ENCODE measurements at places on chromosomes 13 and 19.
A peak's percentile ranks its signal among the peaks of the same experiment; 100 is the strongest.

DNA sequence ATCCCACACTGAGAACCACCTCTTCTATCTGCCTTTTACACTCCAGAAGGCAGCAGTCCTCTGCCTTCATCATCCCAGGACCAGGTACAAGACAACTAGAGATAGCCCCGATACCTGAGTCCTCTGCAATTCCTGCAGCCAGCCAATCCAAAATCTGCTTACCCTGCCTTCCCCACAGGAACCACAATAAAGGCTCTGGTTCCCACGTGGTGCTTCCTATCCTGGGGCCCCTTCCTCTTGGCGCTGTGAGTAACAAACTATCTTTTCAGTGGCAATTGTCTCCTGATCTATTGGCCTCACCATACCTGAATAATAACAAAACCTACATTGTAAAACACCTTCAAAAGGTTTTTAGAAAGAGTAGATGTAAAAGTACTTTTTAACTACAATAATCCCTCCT lies 63.1 kb downstream of the ZDHHC20 start:
- no peak overlapping the region for H3K4me3 ChIP-seq
- H3K27me3 ChIP-seq = no peaks in the 10 kb centered on the region
- no peak overlapping the region for H3K27ac ChIP-seq
- H3K4me1 ChIP-seq = no peaks in the 10 kb centered on the region

DNA sequence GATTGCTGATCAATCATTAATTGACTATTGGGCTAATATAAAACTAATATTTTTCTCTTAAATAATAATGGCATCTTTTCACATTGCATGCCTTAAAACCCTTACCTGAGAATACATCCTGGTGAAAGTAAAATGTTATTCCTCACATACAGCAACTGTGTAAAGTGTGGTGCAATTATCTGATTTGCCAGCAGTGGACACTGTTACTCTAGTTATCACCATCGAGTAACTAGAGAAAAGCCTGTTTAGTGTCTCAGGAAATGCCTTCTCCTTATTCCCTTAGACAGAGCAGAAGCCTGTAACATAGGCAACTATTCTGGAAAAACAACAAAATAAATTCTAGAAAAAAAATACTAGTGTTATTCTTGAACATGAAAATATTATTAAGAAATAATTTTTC lies 459.8 kb downstream of the FGF14 start:
- H3K4me1 ChIP-seq = no peaks in the 10 kb centered on the region
- H3K27ac ChIP-seq = no peak overlapping the region
- DNase-seq = no peak
- H3K27me3 ChIP-seq = no peaks in the 10 kb centered on the region
- no peaks in the 10 kb centered on the region for H3K36me3 ChIP-seq

- no peaks in the 10 kb centered on the region for H3K36me3 ChIP-seq
- H3K4me3 ChIP-seq = no peak overlapping the region
- H3K4me1 ChIP-seq = peaks cover 5% of the 10 kb centered on the region
- H3K27ac ChIP-seq = no peak overlapping the region
Observed at GRCh38 chr19:4077800-4078684, 11.3 kb upstream of the ZBTB7A start.

- no peaks in the 10 kb centered on the region for H3K4me1 ChIP-seq
- H3K27me3 ChIP-seq = no peaks in the 10 kb centered on the region
- no peak for DNase-seq
- H3K27ac ChIP-seq = no peak overlapping the region
Observed at GRCh38 chr13:110981379-110981778, 66.5 kb upstream of the ANKRD10 start.

- peak; percentile 66 for DNase-seq
- H3K4me3 ChIP-seq = no peak overlapping the region
- no peak overlapping the region for H3K27ac ChIP-seq
- peaks cover 12% of the 10 kb centered on the region for H3K36me3 ChIP-seq
Observed at GRCh38 chr19:8423817-8424223, 10.7 kb downstream of the MARCHF2 start.

DNA sequence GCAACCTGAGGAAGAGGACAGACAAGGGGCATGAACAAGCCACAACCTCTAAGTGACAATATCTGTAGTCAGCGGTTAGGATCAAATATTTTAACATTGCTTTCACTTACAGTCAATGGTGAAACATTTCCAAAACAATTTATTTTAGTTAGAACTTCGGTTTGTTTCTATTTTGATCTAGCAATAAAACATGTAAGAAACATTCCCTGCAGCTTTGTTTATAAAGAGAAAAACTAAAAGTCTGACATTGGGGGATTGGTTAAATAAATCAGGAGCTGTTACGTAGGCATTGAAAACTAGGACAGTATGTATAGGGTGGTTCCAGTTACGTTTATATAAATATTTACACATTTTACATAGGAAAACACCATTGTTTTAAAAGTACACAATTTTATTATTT lies 3.4 kb downstream of the URI1 start:
- H3K4me1 ChIP-seq = no peaks in the 10 kb centered on the region
- no peaks in the 10 kb centered on the region for H3K27me3 ChIP-seq
- H3K27ac ChIP-seq = no peak overlapping the region
- no peak for DNase-seq

DNA sequence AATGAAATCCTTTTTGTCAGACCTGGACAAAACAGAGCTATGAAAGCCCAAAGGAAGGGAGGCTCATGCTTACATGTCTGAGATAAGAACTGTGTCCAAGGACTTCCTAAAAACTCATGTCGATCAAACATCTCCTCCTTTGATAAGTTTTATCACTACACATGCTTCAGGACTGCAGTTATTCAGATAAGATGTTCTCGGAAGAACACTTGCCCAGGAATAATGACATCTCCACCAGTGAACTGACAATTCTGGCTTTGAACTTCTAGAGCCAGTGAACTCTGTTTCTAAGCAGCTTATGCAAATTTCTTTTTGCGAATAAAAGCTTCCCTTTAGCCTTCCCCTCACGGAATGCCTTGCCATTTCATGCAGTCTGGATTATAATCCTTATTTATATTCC lies 561.6 kb downstream of the TBC1D4 start:
- no peaks in the 10 kb centered on the region for H3K4me1 ChIP-seq
- H3K27me3 ChIP-seq = no peaks in the 10 kb centered on the region
- peaks cover 4% of the 10 kb centered on the region for H3K36me3 ChIP-seq
- no peak overlapping the region for H3K4me3 ChIP-seq

GRCh38 chr19:35112995-35113688 lies 2.5 kb upstream of the FXYD3 start:
- no peaks in the 10 kb centered on the region for H3K4me1 ChIP-seq
- H3K27ac ChIP-seq = no peak overlapping the region
- no peak overlapping the region for H3K4me3 ChIP-seq
- DNase-seq = no peak

- no peaks in the 10 kb centered on the region for H3K36me3 ChIP-seq
- no peaks in the 10 kb centered on the region for H3K4me1 ChIP-seq
- H3K27ac ChIP-seq = no peak overlapping the region
Observed at GRCh38 chr13:98853771-98854221, 101.3 kb upstream of the SLC15A1 start.

DNA sequence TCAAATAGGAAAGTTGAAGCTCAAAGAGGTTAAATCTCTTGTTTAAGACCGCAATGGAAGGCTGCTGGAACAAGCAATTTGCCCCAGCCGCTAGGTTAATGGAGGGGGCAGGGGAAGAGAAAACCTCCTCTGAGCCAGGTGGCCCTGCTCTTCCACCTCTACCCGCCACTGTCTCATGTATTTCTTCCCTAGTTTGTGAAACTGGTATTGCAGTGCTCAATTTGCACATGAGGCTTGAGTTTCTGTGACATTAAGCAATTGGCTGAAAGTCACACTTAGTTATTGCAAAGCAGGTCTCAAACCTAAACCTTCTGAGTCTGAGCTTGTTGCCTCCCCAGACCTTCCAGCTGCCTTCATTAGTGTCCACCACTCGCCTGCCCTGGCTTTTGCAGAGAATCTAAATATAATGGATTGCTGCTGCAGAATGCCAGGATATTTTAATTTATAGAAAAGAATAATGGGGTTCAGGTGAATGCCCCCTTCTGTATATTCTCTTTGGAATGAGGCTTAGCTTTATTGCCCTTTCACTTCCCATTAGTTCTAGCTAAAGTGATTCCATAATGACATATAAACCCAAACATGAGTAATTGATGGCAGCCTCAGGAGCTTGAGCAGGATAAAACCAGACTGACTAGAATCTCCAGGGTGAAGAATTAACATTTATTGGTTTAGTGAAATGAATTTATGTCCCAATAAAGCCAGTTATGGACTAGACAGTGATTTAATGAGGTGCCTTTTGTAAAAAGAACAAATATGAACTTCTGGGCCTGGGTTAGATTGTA lies 27.0 kb upstream of the OLFM4 start:
- no peaks in the 10 kb centered on the region for H3K4me1 ChIP-seq
- no peak for DNase-seq
- H3K27me3 ChIP-seq = no peaks in the 10 kb centered on the region
- H3K36me3 ChIP-seq = no peaks in the 10 kb centered on the region

- H3K36me3 ChIP-seq = peaks cover 13% of the 10 kb centered on the region
- no peaks in the 10 kb centered on the region for H3K27me3 ChIP-seq
- no peak for DNase-seq
- no peak overlapping the region for H3K27ac ChIP-seq
- H3K4me1 ChIP-seq = peaks cover 28% of the 10 kb centered on the region
Observed at GRCh38 chr19:39144290-39145071, 18.9 kb downstream of the PAK4 start.

DNA sequence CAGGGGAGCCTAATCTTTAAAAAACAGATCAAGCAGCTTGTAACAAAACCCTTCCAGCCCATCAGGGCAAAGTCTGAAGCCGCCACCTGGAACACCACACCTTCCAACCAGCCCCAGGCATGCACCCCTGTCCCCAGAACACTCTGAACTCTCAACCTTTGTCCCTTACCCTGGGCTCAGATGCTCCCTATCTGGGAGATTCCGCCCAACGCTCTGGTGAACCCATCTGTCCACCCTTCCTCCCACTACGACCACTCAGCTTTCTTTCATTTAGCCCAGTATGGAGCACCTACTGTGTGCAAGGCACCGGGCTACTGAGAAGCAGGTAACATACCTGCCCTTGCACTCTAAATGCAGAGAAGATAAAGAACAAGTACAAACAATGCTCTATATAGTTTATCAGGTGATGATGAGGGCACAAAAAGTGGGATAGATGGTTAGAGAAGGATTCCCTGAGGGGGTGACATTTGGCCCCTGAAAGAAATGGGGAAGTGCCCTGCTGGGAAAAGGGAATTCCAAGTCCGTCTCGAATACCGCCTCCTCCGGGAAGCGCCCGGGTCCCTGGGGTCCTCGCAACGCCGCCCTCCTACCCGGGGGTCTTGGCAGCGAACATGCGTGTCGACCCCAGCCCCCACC lies 629 bp downstream of the PEPD start:
- H3K36me3 ChIP-seq = no peaks in the 10 kb centered on the region
- H3K4me3 ChIP-seq = peak overlapping the region; percentile 82
- H3K27me3 ChIP-seq = no peaks in the 10 kb centered on the region
- H3K27ac ChIP-seq = no peak overlapping the region
- H3K4me1 ChIP-seq = no peaks in the 10 kb centered on the region
